ENCODE measurements at places on chromosomes 3 and 15.

- no peak for DNase-seq
These were observed 28.1 kb downstream of the CFAP92 start for GRCh38 chr3:128965818-128966217.

DNA sequence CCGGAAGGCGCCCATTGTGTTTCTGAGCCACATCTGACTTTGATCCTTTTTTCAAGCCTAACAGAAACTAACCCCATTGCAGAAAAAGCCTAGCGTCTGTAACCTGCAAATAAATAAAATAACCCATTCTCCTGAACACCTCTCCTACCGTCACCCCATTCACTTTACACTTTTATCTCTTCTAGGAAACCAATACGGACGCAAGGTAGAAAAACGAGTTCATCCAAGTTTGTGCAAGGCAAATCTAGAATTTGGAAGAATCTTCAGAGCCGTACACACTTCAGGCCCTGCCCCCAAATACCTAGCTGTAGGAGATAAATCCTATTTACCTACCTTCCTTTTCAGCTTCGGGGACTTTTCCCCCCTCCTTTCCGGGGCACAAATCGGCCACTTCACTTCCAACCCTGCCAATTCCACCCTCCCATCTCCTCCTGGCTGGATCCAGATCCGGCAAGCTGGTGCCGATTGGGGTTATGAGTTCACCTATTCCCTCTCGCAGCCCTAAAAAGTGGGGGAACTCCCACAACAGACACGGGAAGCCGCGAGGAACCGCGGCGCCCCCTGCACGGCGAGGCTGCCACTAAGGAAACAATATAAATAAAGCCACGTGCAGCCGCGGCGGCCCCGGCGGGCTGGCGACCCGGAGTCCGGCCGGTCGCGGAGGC is 987 bp downstream of the PRTG start:
- peak; percentile 33 for DNase-seq

DNA sequence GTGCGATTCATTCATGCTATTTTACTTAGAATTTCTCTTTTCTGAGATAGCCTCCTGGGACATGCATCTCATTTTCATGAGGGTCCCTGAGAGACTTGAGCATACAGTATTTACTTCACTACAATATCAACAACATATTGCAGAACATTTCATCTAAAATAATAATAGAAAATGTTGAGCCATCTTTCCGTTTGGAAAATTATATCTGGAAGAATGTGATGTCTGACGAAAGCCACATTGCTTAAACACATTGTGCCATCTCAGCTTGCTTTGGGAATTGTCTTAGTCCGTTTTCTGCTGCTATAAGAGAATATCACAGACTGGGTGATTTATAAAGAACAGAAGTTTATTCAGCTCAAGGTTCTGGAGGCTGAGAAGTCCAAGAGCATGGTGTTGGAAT is 55.5 kb downstream of the DPH6 start:
- DNase-seq = no peak

- DNase-seq = no peak
These were observed 91.6 kb downstream of the FEZF2 start for GRCh38 chr3:62281726-62282125.

DNA sequence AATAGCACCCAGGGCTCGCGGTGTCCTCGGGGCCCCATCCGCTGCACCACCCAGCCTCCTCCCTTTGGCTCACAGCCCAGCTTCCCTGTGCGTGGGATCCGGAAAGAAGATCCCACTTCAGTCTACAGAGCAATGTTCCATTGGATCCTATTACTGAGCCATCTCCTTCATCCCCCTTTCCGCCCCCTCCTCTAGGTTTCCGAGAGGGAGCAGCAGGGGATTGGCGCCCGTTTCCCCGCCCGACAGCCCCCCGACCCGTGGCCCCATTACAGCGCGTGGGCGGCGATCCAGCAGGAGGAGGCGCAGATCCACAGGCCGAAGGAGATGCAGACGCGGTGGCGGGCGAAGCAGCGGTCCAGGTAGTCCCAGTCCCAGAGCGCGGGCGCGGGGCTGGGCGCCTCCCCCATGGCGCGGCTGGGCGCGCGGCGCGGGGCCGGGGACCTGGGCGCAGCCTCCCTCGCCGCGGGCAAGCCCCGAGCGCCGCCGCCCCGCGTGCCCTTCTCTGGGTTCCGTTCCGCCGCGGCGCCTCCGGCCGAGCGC is 340 bp downstream of the TMEM44 start:
- peak; percentile 63 for DNase-seq

GRCh38 chr3:193829781-193830180 is 236.8 kb downstream of the OPA1 start:
- no peak for DNase-seq

- peak; percentile 12 for DNase-seq
These were observed 7.8 kb upstream of the KIF7 start for GRCh38 chr15:89662893-89663626.

- no peak for DNase-seq
These were observed 25.2 kb downstream of the COLQ start for GRCh38 chr3:15496341-15496664.

GRCh38 chr3:15377961-15378791 is 45.8 kb upstream of the SH3BP5 start:
- peak; percentile 71 for DNase-seq

DNA sequence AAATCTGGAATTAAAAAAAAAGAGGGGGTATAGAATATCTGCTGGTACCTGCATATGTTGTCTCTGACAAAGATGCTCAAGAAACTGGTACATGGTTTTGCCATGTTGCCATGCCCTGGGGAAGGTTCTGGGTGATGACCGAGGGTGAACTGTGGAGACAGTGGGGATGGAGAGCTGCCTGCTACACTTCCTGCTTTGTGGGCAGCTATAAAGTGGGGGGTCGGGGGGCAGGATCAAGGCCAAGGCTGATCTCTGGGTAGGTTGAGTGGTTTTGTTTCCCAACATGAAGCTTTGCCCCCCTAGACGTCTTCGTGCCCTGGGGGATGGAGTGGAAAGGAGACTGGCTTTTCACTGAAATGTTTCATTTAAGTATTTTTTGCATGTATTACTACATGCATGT is 74.6 kb downstream of the IQSEC1 start:
- DNase-seq = no peak

DNA sequence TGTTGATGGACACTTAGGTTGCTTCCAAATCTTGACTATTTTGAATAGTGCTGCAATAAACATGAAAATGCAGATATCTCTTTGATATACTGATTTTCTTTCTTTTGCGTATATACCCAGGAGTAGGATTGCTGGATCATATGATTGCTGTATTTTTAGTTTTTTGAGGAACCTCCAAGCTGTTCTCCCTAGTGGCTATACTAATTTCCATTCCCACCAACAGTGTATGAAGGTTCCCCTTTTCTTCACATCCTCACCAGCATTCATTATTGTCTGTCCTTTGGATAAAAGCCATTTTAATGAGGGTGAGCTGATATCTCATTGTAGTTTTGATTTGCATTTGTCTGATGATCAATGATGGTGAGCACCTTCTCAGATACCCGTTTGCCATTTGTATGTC is 12.5 kb downstream of the PATL2 start:
- no peak for DNase-seq

DNA sequence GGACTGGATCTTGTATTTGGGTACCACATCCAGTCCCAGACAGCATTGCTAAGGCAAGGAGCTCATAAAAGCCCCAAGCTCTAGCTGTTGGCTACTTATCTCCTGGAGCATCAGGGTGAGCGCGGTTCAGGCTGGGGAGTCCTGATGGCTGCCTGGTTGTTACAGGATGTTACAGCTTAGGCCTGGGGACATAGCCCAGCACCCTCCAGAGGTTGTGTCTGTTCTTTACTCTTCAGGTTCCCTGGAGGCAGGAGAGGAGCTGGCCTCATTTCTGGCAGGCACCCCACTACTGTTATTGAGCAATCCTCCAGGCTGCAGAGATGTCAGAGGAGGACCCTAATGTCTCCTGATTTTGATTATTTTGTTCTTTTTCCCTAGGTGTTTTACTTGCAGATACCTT is 26.6 kb downstream of the APBA2 start:
- DNase-seq = no peak

DNA sequence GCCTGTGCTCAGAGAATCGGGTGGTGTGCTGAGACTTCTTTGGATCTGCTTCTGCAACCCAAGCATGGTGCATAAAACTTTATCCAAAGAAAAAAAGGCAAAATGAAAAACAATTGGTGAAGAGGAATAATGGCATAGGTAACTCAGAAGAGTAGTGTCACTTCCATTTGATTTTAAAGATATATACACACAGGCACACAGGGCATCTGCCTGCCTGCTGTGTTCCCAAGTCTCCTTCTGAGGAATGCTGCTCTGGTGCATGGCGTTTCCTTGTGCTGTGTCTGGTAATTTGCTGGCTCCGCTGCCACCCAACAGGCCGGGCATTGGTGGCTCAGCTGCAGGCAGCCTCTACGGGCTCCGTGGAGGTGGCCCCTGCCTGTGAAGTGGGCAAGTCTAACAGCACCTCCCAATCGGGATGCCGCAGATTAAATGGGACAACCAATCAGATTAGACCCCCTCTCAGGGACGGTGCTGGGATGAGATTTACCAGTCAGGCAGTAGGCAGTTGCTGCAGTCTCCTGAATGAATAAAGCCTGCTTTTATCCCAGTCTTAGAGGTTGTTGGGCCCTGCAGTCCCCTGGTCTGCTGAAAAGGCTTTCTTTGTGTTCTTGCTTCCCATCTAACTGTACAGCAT is 253.7 kb upstream of the RASGRP1 start:
- no peak for DNase-seq
